ENCODE measurements at places on chromosomes 5 and 9. TPM values are rescaled to one million over a fixed set of nuclear protein-coding genes. Genes with fewer than 3 reads are reported as not detected.

The ELAVL2 gene
- total RNA-seq = not detected

The FBP2 gene
- 0.79 TPM for total RNA-seq

The NR2F1 gene
- 6.8 TPM for total RNA-seq

The SHISAL2B gene
- 1.2 TPM for total RNA-seq

The ARL14EPL gene
- not detected for total RNA-seq

The DPM2 gene
- 34.9 TPM for total RNA-seq

All from pancreas (tissue), 10 donors.